ENCODE measurements at places on chromosomes 2 and 18.

DNA sequence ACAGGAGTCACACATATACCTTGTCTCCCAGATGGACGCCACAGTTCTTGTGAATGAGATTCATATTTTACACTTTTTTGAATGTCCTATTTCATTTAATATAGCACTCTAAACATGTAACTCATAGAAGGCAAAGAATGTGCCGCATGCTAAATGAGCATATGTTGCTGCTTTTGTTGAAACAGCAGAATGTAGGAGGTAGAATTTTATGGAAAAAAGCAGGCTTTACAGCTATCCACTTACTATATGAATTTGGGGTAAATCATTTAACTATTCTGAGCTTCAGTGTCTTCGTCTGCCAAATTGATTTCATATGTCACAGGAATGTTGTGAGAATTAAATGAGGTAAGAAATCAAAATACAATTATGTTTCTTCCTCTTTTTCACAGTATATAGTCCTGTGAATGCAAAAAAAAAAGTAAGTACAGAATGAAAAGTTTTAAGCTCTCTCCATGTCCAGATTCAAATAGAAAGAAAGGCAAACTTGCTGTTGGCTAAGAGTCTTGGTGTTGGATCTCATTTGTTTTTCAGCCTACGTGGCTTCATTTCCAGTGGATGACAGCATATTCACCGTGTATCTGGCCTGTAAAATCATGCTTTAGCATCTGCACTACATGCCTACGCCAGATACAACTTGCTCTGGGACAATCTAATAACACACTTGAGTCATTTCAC, 154.7 kb upstream of the CNTNAP5 start:
- no peak overlapping the region for H3K4me3 ChIP-seq

- no peaks in the 10 kb centered on the region for H3K4me1 ChIP-seq
- H3K27me3 ChIP-seq = peaks cover 10% of the 10 kb centered on the region
- H3K4me3 ChIP-seq = no peak overlapping the region
- no peak overlapping the region for H3K27ac ChIP-seq
- DNase-seq = no peak
- no peaks in the 10 kb centered on the region for H3K36me3 ChIP-seq
These were observed 124.8 kb downstream of the TTC32 start for GRCh38 chr2:19776941-19777514.

DNA sequence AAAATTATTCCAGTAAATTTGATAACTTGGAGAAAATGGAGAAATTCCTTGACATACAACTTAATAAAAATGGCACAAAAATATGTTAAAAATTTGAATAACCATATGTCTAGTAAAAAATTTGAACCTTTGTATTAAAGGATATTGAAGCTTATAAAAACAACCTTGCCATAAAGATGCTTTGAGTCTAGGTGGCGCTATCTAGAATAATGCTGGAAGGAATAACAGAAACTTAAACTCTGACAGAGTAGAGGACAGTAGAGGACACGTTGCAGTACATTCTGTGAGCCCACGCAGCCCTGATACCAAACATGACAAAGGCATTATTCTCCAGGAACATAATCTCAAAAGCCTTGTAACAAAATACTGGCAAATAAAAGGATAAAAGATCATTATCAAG, 44.7 kb upstream of the ALKAL2 start:
- no peak overlapping the region for H3K4me3 ChIP-seq
- no peak overlapping the region for H3K27ac ChIP-seq
- no peaks in the 10 kb centered on the region for H3K27me3 ChIP-seq
- no peaks in the 10 kb centered on the region for H3K36me3 ChIP-seq
- DNase-seq = no peak

- H3K36me3 ChIP-seq = no peaks in the 10 kb centered on the region
- H3K27me3 ChIP-seq = no peaks in the 10 kb centered on the region
- peak; percentile 39 for DNase-seq
- no peak overlapping the region for H3K4me3 ChIP-seq
These were observed 66.6 kb downstream of the ADNP2 start for GRCh38 chr18:80175451-80176204.

DNA sequence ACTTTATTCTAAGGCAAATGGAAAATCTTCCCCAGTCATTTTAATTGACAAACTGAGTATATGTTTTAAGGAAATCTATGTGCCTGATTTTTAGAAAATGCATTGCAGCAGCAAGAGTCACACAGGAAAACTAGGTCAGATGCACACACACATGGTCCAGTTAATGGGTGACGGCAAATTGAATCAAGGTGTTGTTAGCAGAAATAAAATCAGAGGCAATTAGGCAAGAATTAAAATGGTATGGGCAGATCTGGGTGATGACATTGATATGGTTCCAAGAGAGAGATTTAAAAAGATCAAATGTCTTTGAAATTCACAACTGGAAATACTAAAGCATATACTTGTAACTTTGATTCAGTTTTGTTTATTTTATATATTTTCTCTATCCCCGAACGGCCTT, 174.2 kb upstream of the CDH19 start:
- no peak for DNase-seq
- no peak overlapping the region for H3K27ac ChIP-seq
- no peaks in the 10 kb centered on the region for H3K27me3 ChIP-seq
- H3K36me3 ChIP-seq = no peaks in the 10 kb centered on the region
- H3K4me1 ChIP-seq = no peaks in the 10 kb centered on the region
- no peak overlapping the region for H3K4me3 ChIP-seq

DNA sequence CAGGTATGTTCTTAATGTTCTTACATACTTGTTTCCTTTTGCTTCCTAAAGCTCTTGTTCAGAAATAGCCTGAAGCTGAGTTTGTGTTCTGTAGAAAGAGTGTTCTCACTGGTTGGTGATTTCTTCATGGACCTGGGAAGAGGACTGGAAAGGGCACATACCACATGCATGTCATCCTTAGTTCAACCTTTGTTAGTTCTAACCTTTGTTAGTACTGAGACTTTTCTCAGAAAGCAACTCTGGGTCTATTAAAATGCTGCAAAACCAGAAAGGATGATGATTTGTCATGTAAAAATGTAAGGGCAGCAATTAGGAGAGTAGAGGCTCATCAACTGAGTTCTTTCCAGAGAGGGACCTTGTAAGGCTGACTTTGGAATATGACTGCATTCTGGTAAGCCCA, 2.5 kb upstream of the FAP start:
- H3K4me3 ChIP-seq = no peak overlapping the region
- H3K27ac ChIP-seq = peak overlapping the region; percentile 94
- H3K4me1 ChIP-seq = peaks cover 28% of the 10 kb centered on the region
- no peaks in the 10 kb centered on the region for H3K27me3 ChIP-seq
- peak; percentile 78 for DNase-seq

DNA sequence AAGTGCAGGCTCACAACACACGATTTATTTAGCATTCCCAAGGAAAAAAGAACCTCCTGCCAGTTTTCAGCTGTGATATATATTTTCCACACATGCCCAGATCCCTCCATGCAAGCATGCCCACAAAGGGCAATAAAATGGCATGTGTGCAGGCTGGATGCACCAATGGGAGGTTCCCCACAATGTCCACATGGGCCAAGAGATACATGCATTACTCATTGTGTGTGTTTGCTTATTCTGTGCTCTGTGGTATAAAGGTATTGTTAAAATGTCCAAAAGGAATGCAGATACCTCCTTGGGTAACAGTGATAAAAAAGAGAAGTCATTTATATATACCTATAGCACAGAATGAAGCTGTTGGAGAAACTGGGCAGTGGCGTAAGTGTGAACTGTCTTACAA, 207.4 kb downstream of the FHOD3 start:
- H3K27me3 ChIP-seq = no peaks in the 10 kb centered on the region
- DNase-seq = peak; percentile 45
- no peaks in the 10 kb centered on the region for H3K4me1 ChIP-seq
- H3K27ac ChIP-seq = no peak overlapping the region
- H3K4me3 ChIP-seq = no peak overlapping the region

- H3K27ac ChIP-seq = no peak overlapping the region
- H3K4me3 ChIP-seq = no peak overlapping the region
- H3K27me3 ChIP-seq = no peaks in the 10 kb centered on the region
- no peak for DNase-seq
These were observed 49.7 kb downstream of the FOSL2 start for GRCh38 chr2:28442328-28442727.

DNA sequence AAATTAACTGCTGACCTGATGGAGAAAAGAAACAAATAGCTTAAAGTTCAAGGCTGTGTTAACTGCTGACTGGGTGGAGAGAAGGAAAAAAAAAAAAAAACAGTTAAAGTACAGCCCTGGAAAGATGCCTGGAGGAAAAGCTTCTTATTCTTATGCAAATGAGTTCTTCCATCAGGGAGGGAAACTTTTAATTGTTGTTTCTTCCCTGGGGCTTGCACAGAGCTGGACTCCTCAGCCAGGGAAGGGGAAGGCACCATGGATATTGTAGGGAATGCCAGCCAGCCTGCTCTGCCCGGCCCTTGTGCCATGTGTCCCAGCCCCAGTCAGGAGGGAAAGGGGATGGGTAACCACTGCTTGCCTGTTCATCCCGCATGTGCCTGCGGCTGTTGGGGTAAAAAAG, 833.1 kb upstream of the CRIM1 start:
- H3K4me3 ChIP-seq = no peak overlapping the region
- no peaks in the 10 kb centered on the region for H3K27me3 ChIP-seq
- DNase-seq = no peak
- H3K27ac ChIP-seq = no peak overlapping the region
- no peaks in the 10 kb centered on the region for H3K36me3 ChIP-seq

DNA sequence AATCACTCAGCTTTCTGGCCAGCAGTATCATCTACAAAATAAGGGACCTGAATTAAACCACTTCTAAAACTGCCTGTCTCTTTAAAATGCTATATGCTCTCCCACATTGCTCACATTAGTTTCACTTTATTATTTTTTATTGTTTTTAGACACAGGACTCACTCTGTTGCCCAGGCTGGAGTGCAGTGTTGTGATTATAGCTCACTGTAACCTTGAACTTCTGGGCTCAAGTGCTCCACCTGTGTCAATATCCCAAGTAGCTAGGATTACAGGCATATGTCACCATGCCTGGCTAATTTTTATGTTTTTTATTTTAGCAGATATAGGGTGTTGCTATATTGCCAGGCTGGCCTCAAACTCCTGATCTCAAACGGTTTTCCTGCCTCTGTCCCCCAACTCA, 591.3 kb upstream of the ZNF804A start:
- H3K4me1 ChIP-seq = no peaks in the 10 kb centered on the region
- DNase-seq = no peak
- no peaks in the 10 kb centered on the region for H3K36me3 ChIP-seq

- no peak overlapping the region for H3K27ac ChIP-seq
- no peaks in the 10 kb centered on the region for H3K4me1 ChIP-seq
- H3K4me3 ChIP-seq = no peak overlapping the region
- DNase-seq = no peak
These were observed 670.2 kb upstream of the ZEB2 start for GRCh38 chr2:145190031-145190703.

DNA sequence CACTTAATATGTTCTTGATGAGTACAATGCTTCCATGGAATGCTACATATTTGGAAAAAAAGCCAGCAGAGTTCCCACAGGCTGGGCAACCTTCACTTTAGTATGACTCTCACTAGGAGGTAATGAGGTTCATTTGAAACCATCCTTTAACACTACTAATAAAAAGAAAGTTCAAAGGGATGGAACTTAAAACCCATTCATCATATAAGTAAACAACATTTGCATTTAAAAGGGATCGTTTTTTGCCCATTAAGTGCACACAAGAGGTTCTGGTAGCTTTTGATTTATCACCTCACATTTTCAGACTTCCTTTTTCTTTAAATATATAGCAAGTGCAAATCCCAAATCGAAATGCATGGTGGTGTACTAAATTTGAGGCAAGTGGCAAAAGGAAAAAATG, 270.8 kb upstream of the DCC start:
- H3K4me1 ChIP-seq = no peaks in the 10 kb centered on the region
- no peaks in the 10 kb centered on the region for H3K36me3 ChIP-seq
- H3K27me3 ChIP-seq = no peaks in the 10 kb centered on the region

GRCh38 chr2:18169893-18170175, 291.4 kb downstream of the KCNS3 start:
- DNase-seq = no peak
- H3K36me3 ChIP-seq = no peaks in the 10 kb centered on the region
- no peak overlapping the region for H3K4me3 ChIP-seq
- H3K27ac ChIP-seq = no peak overlapping the region

- no peak overlapping the region for H3K4me3 ChIP-seq
- no peak overlapping the region for H3K27ac ChIP-seq
- DNase-seq = peak; percentile 42
- H3K4me1 ChIP-seq = no peaks in the 10 kb centered on the region
- no peaks in the 10 kb centered on the region for H3K27me3 ChIP-seq
These were observed 285.4 kb downstream of the NRXN1 start for GRCh38 chr2:50746526-50746925.

- DNase-seq = no peak
- peaks cover 6% of the 10 kb centered on the region for H3K4me1 ChIP-seq
- H3K36me3 ChIP-seq = peaks cover 9% of the 10 kb centered on the region
- H3K27ac ChIP-seq = no peak overlapping the region
- no peak overlapping the region for H3K4me3 ChIP-seq
- H3K27me3 ChIP-seq = no peaks in the 10 kb centered on the region
These were observed 31.0 kb downstream of the CYBRD1 start for GRCh38 chr2:171553236-171553635.
